ENCODE measurements at places on chromosomes 16 and 17.

DNA sequence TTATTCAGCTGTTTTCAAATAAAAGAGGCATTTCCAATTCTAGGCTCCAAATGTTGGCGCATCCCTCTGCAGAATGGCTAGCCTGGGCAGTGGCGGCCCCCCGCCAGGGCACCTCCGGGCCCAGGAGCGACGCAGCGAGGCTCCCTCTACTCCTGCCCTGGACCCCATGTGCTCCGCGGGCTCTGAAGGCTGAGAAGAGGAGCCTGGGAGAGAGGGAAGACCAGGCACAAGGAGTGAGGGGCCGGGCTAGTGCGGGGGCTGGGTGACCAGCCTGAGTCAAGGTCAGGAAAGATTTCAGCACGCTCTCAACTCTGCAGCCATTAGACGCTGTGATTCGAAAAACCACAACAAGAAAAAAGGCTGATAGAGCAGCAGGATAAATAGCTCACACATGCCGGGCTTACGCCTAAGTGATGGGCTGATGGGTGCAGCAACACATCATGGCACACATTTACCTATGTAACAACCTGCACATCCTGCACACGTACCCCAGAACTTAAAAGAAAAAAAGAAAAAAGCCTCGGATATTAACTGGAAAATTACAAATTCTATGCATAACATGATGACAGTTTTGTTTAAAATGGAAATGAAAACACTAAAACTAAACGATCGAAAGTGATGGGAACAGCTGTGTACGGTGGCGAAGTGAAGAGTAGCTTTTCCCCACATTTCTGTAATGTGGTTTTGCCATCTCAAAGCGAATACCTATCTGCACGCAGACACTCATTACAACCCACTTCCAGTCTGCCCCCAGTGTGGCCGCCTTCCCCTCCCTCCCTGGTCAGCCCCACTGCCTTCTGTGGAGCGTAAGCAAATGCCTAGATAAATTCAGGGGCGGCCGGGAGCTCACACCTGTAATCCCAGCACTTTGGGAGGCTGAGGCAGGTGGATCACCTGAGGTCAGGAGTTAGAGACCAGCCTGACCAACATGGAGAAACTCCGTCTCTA is 44.4 kb downstream of the MAP1LC3B start:
- peak; percentile 71 for DNase-seq

- no peak for DNase-seq
Observed at GRCh38 chr16:77298418-77299360, 99.5 kb downstream of the SYCE1L start.

DNA sequence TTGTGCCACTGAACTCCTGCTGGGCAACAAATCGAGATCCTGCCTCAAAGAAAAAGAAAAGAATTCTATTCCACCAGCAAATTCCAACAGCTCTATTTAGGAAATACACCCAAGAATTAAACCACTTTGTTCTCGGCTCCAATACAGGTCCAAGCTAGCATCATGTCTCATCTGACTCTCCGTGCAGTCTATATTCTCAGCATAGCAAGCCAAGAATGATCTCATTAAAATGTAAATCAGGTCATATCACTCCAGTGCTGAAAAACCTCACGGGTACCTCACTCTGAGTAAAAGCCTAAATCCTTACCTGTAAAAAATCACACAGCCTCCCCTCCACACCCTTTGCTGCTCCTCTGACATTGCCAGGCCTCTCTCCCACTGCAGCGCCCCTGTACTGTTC is 23.9 kb downstream of the UBE2G1 start:
- no peak for DNase-seq

DNA sequence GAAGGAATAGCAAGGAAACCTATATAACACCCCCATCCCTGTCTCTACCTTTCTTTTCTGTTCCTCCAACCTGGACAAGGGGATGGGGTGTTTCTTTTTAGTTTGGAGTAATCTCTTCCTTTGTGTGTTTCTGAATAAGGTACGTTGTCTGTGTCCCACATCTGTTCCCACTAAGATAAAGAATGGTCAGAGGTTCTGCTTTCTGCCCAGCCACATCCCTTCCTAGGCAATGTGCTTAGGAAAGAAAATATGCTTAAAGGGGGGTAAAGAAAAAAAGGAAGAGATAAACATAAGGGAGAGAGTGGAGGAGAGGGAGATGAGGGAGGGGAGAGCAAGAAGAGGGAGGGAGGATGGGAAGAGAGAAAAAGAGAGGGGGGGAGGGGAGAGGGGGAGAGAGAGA is 35.1 kb downstream of the SLC6A2 start:
- DNase-seq: no peak

GRCh38 chr16:17454162-17454730 is 16.5 kb downstream of the XYLT1 start:
- DNase-seq: no peak

DNA sequence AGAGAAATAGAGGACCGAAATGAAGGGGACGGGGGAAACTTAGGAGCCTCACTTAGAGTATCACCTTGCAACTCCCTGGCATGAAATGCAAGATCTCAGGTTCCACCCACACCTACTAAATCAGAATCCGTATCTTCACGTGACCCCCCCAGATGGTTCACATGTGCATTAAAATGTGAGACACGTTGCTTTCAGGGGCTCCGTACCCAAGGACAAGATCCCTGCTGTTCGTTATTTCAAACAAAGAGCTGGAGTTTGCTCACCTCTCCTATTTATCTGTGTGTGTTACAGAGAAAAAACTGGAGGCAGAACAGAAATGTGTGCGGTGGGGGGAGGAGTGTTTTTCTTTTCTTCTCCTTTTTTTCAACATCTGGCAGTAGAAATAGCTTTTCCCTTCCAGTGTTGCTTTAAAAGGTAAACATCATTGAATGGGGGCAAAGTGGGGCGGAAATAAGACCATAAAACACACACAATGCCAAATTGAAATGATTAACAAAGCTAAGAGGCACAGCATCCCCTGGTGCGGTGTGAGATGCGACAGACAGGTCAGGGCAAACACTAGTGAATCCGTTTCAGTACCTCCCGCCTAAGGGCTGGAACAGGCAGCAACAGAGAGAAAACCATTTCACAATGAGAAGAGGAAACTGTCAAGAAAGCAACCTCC is 145.4 kb downstream of the SOX9 start:
- DNase-seq: no peak

Measured in activated CD4-positive, alpha-beta T cell treated with anti-CD3 and anti-CD28 coated beads, Interleukin-10, Interleukin-2, amounts not matched to agents 100 ng/mL and 50 ng/mL, durations not matched to agents 16 hours and 8 hours (primary cell).